ENCODE measurements at places on chromosomes 6 and 20.

DNA sequence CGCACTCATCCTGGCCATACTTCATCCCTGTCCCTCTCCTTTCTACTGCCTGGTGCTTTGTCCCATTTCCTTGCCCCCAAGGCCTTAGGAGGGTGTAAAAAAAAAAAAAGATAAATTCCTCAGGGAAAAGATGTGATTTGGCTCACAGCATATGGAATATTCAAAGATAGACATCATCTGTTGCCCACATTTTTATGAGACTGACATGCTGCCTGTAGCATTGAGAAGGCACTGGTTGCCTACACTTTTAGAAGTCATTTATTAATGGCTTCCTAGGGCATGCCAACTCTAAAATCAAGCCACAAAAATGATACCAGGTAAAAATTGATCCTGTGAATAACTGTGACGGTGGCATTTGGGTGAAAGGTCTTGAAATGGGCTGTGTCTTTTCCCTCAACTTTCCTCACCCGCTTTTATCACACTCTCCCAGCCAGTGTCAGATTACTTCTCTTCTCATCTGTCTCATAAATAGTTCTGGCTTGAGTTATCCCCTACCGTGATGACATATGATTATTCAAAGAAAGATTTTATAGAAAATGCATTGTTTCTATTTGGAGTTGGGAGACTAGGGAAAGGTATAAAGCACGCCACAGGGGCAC is 139.4 kb downstream of the CARMIL1 start:
- DNase-seq: no peak

DNA sequence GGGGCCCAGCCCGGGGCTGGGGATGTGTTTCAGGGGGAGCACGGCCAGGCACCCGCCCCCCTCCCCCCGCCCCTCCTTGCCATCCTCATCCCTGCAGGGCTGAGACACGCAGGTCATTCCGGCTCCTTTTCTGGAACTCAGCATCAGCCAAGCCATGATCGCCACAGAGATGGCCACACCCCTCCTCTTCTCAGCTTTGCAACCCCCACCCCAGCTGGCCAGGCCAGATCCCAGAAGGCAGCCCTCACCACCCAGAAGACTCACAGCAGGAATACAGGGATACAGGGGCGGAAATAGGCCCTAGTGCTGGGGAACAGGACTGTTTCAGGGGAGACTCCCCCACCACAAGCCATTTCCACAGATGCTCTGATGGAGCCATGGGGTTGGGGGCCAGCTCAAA is 33.5 kb downstream of the YTHDF1 start:
- DNase-seq: no peak

GRCh38 chr6:26550250-26550993 is 12.3 kb downstream of the HMGN4 start:
- DNase-seq: no peak

DNA sequence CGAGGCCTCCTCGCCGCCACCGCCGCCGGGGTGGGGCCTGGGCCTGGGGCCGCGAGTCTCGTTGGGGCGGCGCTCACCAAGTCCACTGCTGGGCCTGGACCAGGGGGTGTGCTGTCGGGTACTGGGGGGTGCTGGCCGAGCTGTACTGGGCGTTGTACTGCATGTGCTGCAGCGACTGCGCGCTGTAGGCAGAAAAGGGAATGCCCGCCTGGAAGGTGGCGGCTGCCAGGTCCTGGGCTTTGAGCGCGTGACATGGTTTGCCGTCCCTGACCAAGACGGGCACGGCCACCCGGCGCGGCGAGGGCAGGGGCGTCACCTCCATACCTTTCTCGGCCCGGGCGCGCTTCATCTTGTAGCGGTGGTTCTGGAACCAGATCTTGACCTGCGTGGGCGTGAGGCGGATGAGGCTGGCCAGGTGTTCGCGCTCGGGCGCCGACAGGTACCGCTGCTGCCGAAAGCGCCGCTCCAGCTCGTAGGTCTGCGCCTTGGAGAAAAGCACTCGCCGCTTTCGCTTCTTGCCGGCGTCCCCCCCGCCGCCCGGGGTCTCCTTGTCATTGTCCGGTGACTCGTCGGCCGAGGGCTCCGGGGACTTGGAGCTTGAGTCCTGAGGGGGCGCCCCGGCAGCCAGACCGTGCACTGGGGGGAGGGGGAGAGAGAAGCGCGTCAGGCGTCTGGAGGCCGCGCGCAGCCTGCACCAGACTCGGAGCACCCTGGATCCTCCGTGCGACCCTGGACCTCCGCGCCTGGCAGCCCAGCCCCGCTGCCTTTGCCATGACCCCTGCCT is 1.8 kb downstream of the NKX2-2 start:
- DNase-seq: peak; percentile 24

DNA sequence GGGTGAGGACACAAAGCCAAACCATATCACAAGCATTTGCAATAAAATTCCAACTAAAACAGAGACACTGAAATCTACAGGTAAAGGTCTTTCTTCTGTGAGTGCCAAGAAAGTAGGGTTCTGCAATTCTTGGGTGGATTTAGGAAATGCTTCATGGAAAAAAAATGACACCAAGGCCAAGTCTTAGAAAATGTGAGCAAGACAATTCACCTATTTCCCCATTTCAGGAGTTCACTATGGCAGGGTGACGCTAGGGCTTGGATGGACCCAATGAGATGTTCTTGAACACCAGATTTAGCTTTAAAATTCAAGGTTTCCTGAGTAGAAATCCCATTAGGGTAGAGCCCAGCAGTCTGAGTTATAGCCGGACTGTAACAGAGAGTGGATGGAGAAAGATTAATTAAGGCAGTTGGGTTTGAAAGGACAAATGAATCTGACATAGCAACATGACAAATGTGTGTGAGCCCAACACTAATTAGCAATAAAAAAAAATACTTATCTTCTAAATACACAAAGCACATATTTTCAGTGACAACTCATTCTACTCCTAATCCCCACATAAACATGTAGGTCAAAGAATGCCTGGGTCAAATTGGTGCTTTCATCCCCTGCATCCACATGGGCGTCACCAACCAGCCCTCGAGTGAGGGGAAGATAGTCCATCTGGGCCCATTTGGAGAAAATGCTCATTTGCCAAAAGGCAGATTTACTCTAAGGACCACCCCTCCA is 180.4 kb upstream of the JARID2 start:
- no peak for DNase-seq

GRCh38 chr6:1200081-1200408 is 111.9 kb upstream of the FOXQ1 start:
- no peak for DNase-seq

DNA sequence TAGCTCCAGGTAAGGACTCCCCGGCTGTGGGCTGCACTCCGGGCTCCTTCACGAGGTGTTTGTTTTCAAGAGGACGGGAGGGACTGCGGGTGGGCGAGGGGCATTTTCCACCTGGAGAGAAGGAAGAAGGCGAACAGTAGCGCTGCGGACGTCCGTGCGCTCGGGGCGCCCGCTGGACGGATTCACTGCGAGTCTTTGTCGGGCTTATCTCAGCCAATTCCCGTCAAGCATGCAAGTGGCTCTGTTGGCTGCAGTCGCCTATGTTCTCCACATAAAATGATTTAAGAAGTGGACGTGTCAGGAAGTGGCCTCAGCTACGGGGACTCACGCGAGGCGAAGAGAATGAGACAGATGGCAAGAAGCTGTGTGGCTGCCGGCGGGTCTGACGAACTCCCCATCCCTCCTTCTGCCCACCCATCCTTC is 332 bp downstream of the GRIK2 start:
- DNase-seq: no peak

Measured in GM19239 (cell line).